Tongue (tissue), 3 donors: ENCODE measurements at places on chromosomes 7 and 10. TPM values are rescaled to one million over a fixed set of nuclear protein-coding genes. Genes with fewer than 3 reads are reported as not detected.

Gene CYP17A1
- total RNA-seq = not detected

DNA sequence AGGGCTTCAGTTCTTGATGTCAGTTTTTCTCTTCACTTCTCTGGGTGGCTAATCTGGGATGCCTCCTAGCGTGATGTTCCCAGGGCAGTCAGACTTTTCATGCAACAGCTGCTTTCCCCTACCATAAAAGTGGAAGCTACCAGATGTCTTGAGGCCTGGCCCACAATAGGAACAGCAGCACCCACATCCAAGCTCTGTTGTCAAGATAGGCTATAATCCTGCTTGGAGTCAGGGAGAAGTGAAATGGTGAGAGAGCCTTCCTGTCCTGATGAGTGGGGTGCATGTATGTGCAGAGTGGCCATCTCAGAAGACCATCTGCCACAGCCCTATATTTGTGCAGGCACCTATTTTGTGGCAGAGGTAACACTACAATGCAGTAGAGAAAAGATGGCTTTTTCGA lies 108.0 kb downstream of the HTR5A start:
- no peak for DNase-seq

Gene HKDC1
- 0.51 TPM for total RNA-seq

DNA sequence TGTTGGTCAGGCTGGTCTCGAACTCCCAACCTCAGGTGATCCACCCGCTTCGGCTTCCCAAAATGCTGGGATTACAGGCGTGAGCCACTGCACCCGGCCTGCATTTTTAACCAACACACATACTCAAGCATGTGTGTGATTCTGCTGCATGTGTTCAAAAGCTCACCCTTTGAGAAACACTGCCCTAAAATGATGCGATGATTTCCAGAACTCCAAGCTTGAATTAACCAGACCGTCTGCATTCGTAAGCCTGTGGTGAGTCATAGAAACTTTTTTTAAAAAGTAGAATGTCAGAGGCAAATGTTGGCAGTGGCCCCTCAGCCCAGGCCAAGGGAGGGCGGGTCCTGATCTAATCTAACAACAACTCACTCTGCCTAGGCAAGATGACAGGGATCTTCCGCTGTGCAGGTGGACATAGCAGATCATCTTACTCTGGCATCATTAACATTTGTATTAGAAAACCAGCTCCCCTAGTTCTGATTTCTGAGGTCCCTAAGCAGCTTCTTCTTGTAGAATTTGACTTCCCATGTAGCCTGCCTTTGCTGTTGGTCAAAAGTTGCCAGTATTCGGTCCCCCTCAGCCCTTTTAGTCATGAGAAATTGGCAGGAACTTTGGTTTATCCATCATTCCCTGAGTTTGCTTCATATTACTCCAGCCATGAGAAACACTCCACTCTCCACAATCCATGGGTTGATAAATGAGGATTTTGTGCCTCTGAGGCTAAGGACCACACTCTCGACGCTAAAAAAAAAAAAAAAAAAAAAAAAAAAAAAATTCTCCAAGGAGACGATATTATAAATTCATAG lies 190.4 kb downstream of the SKIDA1 start:
- DNase-seq = peak; percentile 50

DNA sequence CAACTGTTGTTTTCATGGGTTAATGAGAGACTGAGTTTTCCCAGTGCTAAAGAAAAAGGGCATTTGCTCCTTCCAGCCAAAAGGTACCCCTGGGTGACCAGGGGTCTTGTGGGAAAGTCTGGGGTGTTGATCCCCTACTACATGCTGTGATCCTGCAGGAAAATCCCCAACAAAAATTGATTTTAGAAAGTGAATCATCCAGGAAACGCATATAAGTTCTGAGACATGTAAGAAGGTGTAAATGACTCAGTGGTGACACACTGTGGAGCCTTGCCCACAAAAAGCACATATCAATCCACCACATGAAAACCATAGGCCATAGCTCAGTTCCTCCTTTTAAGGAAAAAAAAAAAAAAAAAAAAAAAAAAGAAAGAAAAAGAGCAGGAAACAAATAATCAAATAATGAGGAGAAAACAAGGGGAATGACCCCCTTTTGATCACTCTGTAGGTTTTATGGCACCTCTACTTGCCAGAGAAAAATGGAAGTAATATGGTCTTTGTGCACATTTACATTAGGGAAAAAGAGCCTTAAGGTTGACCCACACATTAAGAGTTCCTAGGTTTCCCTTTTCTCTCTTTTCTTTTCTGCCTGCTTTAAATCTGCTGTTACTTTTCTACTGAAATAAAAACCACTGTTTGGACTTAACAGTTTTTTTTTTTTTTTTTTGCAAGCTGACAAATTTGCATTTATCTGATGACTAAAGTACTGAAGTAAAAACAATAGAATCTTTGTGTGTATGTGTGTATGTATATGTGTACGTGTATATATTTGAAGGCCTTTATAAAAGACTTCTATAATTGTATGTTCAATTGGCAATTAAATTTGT lies 386.0 kb downstream of the KIF20B start:
- DNase-seq = peak; percentile 18

DNA sequence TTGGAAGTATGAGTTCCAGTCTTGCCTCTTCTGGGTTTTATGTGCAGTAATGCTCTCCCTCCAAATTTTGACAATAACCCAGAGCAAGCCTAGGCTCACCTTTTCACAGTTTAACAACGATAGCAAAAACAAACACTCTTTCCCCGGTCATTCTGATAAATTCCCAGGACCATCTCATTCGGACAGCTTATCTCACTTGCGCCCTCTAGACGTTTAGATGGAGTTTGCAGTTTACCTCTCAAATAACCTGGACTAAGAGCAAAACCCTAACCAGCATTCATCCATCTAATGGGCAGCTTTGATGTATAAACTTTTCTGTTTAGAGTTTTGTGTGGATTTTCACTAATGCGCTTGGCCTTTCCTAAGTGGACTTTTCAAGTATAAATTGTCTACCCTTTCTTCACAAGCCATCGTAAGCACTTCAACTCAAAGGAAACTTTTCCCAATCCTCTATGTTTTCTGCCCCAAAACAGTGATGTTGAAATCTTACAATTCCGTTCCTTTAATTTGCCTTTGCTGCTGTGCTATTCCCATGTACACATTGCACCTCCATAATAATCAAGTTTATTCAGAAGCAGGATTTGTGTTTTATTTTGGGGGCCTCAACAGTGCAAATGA lies 114.9 kb downstream of the HDAC9 start:
- DNase-seq = peak; percentile 20
